ENCODE measurements at places on chromosomes 16 and 17. TPM values are rescaled to one million over a fixed set of nuclear protein-coding genes. Genes with fewer than 3 reads are reported as not detected.

DNA sequence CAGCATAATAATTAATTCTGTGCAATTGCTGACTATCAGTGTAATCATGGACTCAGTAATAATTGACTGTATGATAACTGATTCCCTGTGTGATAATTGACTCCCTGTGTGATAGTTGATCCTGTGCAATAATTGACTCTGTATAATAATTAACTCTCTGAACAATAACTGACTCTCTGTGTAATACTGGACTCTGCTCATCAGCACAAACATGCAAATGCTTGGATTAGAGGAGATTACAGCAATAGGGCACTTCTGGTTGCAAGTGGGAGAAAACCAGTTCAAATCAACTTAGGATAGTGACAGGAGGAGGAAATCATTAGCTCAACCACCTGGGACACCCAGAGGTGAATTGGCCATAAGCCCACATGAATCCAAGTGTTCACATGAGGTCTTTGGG is 582.1 kb downstream of the RBFOX1 start:
- no peak for ATAC-seq

- ATAC-seq: no peak
These were observed 1138.5 kb downstream of the CDH11 start for GRCh38 chr16:63983401-63983800.

DNA sequence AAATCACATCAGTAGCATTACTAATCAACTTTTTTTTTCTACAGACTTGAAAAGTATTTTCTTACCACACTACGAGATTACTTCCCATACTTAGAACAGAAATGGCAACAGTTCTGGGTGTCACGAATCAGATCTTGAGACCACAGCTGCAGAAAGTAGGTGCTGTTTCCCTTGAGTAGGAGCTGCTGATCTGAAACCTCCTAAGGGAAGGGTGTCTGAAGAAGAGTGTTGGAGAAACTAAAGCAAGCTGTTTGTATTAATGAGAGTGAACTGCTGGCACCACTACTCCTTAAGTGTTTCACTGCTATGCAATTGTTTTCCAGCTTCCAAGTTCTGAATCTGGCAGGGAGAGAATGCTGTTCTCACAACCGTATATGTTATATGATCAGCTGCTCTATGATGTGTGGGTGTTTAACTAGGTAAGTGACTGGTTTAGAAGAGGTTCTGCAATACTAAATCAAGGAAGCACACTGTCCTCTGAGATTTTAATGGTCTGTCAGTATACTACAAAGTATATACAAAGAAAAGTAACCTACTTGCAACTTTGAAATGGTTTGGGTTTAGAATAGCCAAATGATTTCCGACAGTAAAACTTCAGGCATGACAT is 3.3 kb downstream of the ZNF652 start:
- peak; percentile 47 for ATAC-seq

GRCh38 chr16:2467528-2468232 is 3.4 kb upstream of the NTN3 start:
- ATAC-seq: peak; percentile 58

DNA sequence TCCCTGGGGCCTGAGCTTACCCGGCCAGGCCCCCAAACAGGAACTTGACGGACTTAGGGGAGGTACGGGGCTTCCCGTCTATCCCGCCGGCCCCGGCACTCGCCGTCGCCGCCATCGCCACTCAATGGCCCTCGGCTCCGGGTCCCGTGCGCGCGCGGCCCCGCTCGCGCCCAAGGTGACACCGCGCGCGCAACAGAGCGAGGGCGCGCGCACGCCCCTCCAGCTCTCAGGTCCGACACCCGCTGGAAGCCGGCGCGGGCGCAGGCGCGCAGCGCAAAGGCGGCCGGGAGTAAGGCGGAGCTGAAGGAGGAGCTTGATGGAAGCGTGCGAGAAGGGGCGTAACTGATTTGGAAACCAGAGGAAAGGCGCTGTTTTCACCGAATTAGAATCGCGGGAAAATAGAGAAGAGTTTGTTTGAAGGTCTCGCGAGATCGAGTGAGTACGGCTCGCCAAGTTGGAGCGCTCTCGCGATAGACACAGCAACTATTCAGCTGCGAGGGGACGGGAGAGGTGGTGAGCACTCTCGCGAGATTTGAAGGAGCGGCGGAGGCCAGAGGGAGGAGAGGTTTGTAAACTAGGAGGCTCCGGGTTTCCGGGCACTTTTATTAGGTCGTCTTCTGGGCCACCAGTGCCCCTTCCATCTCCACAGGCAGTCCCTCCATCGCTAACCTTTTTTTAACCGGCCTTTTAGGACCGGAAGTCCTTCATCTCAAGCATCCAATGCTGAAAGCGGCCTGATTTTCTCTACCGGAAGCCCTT is at the start of the genes RNF167 and SLC25A11:
RNF167 (plus strand) TSS at position 473 of the 759 bp plus-strand sequence. CDS start 642 bp downstream, outside the sequence.
SLC25A11 (minus strand) TSS at position 251 of the 759 bp plus-strand sequence; CDS start at position 115, 136 bp downstream.
- ATAC-seq: peak; percentile 86

- ATAC-seq: no peak
These were observed 5.0 kb downstream of the DERL2 start for GRCh38 chr17:5480962-5481361.

GRCh38 chr17:73305845-73306836 is 5.7 kb downstream of the CDC42EP4 start:
- ATAC-seq: no peak

DNA sequence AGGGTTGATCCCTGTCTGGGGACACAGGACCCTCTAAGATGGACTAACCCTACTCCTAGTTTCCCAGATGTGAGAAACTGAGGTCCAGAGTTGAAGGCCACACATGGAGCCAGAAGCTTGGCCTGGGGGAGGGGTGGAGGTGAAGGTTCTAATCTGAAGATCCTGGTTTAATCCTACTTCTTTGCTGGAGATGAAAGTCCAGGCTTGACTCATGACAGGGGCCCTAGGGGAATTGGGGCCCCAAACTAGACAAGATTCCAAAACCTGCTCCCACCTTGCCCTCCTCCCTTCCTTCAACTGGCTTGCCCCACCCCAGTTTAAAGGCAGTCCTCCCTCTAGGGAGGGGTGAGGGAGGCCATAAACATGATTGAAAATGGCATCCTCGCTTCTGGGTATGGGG is 21.6 kb downstream of the IGF2BP1 start:
- no peak for ATAC-seq

GRCh38 chr16:67184995-67185650 is 1.4 kb upstream of the MATCAP1 start:
- peak; percentile 23 for ATAC-seq

DNA sequence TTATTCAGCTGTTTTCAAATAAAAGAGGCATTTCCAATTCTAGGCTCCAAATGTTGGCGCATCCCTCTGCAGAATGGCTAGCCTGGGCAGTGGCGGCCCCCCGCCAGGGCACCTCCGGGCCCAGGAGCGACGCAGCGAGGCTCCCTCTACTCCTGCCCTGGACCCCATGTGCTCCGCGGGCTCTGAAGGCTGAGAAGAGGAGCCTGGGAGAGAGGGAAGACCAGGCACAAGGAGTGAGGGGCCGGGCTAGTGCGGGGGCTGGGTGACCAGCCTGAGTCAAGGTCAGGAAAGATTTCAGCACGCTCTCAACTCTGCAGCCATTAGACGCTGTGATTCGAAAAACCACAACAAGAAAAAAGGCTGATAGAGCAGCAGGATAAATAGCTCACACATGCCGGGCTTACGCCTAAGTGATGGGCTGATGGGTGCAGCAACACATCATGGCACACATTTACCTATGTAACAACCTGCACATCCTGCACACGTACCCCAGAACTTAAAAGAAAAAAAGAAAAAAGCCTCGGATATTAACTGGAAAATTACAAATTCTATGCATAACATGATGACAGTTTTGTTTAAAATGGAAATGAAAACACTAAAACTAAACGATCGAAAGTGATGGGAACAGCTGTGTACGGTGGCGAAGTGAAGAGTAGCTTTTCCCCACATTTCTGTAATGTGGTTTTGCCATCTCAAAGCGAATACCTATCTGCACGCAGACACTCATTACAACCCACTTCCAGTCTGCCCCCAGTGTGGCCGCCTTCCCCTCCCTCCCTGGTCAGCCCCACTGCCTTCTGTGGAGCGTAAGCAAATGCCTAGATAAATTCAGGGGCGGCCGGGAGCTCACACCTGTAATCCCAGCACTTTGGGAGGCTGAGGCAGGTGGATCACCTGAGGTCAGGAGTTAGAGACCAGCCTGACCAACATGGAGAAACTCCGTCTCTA is 44.4 kb downstream of the MAP1LC3B start:
- ATAC-seq: peak; percentile 89

GRCh38 chr16:73058221-73058615 is 10.3 kb upstream of the ZFHX3 start:
- ATAC-seq: peak; percentile 51

- peak; percentile 72 for ATAC-seq
These were observed 64.2 kb downstream of the SPECC1 start for GRCh38 chr17:20073055-20073979.

DNA sequence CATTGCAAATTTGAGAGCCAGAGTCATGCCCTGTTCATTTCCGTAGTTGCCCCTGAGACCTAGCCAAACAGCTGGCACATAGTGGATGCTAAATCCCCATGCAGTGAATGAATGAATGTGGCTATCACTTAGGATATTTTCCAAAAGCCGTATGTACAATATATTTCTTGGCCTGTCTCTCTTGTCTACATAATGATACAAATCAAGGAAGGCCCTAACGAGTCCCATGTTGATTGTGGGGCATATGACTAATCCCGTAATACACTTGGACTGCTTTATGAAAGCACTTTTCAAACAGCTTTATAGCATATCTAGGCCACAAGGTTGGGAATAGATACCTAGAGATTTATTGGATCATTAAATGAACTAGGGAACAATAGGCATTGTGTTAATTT is 478.0 kb downstream of the SLC39A11 start:
- no peak for ATAC-seq

DNA sequence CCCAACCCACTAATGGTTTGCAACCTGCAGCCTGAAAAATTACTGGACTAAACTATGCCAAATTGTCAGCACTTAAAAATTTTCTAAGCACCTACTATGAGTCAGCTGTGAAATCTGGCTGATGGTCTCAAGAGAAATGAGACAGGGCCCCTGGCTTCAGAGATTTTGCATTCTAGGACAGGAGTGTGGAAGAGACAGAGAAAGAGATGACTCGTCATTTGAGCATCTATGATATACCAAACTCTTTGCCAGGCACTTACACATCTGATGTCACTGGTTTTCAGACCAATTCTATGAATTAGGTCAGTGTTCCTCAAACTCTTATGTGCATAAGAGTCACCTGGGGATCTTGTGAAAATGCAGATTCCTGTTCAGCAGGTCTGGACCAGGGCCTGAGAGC is 44.4 kb downstream of the CLEC19A start:
- no peak for ATAC-seq

DNA sequence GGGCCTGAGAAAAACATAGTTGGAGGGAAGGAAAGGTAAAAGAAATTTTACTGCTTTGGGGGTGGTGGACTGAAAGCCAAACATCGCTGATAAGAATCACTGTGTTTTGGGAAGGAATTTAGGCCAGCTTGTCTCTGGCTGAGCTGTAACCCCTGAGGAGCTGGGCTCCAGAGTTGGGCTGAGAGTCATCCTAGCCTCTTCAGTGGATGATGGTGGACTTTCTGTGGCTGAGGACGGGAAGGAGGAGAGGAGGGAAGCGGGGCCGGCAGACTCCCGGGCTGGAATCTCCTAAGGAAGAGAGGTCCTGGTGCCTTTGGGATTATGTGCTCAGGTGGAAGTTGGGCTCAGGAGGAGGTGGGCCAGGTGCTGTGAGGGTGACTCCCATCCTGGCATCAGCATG is 8.6 kb downstream of the WNT9B start:
- no peak for ATAC-seq

- no peak for ATAC-seq
These were observed 35.7 kb upstream of the C16orf78 start for GRCh38 chr16:49337814-49338350.

- ATAC-seq: no peak
These were observed 79.9 kb upstream of the CBX4 start for GRCh38 chr17:79919164-79919585.

DNA sequence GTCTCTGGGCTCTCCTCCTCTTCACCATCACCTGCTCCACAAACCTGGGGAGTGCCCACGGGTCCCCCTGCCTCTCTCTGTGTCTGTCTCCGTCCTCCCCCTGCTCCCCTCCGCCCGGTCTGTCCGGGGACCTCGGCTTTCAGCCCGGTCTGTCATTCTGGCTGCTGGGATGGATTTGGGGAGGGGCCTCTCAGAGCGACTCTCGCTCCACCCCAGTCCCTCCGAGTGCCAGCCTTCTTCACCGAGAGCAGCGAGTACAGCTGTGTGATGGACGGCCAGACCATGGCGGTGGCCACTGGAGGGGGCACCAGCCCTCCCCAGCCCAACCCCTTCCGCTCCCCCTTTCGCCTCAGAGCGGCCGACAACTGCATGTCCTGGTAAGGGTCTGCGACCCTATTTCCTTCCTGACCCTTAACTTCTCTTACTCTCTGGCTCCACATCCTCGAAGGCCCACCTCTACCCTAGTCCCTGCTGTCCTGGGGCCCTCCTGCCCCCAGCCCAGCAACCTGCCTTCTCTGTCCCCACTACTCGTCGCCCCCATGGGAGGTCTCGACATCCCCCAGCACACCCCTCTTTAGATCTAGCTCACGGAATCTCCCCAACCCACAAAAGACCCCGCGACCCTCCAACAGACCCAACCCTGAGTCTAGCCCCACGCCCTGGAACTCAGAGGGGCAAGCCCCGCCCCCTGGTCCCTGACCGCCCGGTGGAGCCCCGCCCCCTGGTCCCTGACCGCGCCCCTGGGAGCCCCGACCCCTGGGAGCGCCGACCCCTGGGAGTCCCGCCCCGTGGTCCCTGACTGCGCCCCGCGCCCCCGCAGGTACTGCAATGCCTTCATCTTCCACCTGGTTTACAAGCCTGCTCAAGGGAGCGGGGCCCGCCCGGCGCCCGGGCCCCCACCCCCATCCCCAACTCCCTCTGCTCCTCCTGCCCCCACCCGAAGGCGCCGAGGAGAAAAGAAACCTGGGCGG is 5.6 kb upstream of the CXCL16 start:
- ATAC-seq: no peak

Gene KRTAP3-1
- total RNA-seq: not detected

Gene SLC13A2
- not detected for total RNA-seq

Gene KRTAP4-3
- total RNA-seq: not detected

Gene TAC4
- not detected for total RNA-seq

Gene SLC5A10
- not detected for total RNA-seq

Gene SOX9
- total RNA-seq: not detected

Gene PDE6G
- 1.6 TPM for total RNA-seq

Gene GNG13
- total RNA-seq: not detected

Gene NHLRC4
- total RNA-seq: 1.1 TPM

Gene TMEM92
- total RNA-seq: not detected

Data from activated T-helper 17 cell treated with anti-CD3 and anti-CD28 coated beads, Interleukin-2, amount 50 U/mL, for 72 hours (primary cell).